Stimulated activated CD4-positive, alpha-beta T cell treated with anti-CD3 and anti-CD28 coated beads, Interleukin-15, amount 100 ng/mL, for 24 hours (primary cell): ENCODE measurements at places on chromosomes 3 and 15.
A peak's percentile ranks its signal among the peaks of the same experiment; 100 is the strongest.

- no peak for DNase-seq
These were observed 10.8 kb upstream of the ANPEP start for GRCh38 chr15:89825271-89825940.

- no peak for DNase-seq
These were observed 66.4 kb downstream of the CNOT10 start for GRCh38 chr3:32751377-32751776.

- no peak for DNase-seq
These were observed 8.0 kb downstream of the GCSAM start for GRCh38 chr3:112124907-112125607.

DNA sequence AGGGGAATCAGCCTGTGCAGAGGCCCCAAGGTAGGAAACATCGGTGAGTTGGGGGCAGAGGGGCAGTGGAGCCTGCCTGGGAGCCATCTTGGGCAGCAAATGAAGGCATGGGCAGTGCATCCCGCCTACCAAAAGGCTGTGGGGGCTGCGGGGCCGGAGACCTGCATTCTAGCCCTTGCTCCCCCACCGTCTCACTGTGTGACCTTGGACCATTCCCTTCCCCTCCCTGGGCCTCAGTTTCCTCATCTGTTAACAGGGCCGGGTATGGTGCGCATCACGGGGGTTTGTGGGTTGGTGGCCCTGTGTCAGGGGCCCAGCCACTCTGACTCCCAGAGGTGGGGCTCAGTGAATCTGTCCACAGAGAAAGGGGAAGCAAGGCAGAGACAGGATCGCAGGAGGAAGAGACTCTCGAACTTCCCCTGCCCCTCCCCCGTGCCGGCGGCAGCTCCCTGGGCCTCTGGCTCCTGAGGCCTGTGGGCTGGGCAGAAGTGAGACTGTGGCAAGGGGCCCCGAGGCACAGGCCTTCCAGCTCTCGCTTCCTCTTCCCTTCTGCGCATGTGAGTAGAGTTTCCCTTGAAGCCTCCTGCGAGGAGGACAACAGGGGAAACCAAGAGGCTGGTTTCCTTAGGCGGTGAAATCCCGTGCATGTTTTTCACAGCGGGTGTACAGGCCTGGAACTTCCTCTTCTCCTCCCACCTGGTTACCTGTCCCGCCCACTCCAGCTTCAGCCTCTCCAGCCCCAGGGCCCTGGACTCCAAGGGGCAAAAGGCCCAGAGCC lies 42.9 kb downstream of the IDH2 start:
- peak; percentile 91 for DNase-seq

DNA sequence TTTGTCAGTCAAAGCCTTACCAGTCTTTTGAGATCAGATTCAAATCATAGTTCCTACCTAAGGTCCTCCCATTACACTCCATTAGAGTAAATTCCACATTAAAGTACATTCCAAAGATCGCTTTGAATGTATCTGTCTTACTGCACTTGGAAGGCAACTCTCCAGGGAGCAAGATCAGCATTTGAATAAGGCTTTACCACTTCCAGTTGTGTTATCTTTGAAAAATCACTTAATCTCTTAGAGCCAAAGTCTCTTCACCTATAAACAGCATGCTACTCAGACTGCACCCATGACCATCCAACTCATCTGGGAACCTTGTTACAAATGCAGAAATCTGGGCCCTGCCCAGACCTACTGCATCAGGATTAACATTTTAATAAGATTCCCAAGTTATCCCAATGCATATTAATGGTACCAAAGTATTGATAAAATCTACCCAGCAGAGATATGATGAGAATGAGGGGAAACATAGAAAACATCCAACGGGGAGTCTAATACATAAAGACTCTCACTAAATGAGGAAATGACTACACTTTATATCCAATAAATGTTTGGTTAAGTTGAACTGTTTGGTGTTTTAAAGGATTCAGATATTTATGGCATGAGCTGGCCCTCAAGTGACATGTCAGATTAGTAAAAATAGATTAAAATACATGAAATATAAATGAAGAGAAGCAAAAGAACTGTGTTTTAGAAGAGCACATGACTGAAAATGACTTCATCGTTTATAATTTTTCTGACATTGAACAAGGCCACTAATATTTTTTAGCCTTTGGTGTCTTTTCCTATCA lies 75.9 kb downstream of the TNIK start:
- DNase-seq, result no peak

DNA sequence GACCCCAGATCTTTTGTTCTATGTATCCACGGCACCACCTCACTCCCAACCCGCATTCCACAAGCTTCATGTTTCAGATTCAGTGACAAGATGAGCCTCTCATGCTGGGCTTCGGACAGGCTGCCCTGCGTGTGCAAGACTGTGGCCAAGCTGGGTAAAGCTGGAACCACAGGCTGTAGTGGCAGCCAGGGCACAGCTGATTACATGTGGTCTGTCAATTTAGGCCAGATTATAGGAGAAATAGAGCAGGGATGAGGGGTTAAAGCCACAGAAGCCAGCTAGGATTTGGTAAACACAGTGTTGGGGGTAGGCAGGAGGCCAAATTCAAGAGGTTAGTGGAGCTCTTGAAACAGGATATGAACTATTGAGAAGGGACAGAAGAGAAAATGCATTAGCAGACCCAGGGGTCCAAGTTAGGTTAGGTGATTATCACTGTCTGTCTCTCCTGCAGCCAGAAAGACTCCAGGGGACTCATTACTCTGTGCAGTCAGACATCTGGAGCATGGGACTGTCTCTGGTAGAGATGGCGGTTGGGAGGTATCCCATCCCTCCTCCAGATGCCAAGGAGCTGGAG lies 12.9 kb downstream of the SNAPC5 start:
- no peak for DNase-seq

DNA sequence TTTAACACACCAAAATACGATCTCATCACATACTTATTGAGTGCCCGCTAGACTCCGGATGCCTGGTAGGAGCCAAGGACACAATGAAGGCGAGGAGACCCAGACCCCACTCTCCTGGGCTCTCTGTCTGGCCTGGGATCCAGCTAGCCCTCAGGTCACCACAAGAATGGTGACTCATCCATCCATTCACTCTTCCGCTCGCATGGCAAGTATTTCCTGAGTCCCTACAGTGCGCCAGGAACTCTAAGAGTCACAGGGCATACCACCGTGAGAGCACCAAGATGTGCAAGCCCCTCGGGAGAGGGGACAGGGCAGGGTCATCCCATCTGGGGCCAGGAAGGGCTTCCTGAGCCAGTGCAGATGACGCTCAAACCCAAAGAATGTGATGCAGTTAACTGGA lies 101.6 kb upstream of the PRR20G start:
- no peak for DNase-seq

- DNase-seq, result no peak
These were observed 8.7 kb downstream of the ARHGAP31 start for GRCh38 chr3:119302697-119303551.

- DNase-seq, result peak; percentile 3
These were observed 155.9 kb upstream of the FEZF2 start for GRCh38 chr3:62529230-62529629.

- DNase-seq, result no peak
These were observed 309.7 kb upstream of the C2CD4B start for GRCh38 chr15:62474771-62475124.

GRCh38 chr3:132756108-132756650 lies 34.0 kb upstream of the NPHP3 start:
- no peak for DNase-seq
